ENCODE measurements at places on chromosomes 11 and 22.

GRCh38 chr11:44788536-44789261, 61.9 kb downstream of the TSPAN18 start:
- DNase-seq = no peak

- no peak for DNase-seq
These were observed 21.9 kb upstream of the GRIA4 start for GRCh38 chr11:105588001-105588400.

DNA sequence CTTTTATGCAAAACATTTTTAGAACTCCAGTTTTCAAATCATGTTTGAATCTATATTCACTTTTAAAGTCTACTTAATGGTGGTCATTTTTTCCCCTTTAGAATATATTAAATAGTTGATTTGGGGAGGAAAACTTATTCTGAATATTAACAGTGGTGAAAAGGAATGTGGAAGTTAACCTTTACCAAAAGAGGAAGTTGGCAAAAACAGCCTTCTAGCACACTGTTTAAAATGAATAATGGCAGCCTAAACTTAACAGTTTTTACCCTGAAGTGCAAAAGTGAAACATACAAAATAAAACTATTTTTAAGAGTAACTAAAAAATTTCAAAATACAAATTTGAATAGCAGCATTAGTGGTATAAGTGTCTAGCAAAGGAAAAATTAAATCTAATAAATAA, 86.4 kb downstream of the GRK3 start:
- DNase-seq = no peak

- peak; percentile 45 for DNase-seq
These were observed 53.7 kb upstream of the NECTIN1 start for GRCh38 chr11:119782739-119783072.

GRCh38 chr11:42473106-42473505, 838.7 kb upstream of the API5 start:
- DNase-seq = no peak

DNA sequence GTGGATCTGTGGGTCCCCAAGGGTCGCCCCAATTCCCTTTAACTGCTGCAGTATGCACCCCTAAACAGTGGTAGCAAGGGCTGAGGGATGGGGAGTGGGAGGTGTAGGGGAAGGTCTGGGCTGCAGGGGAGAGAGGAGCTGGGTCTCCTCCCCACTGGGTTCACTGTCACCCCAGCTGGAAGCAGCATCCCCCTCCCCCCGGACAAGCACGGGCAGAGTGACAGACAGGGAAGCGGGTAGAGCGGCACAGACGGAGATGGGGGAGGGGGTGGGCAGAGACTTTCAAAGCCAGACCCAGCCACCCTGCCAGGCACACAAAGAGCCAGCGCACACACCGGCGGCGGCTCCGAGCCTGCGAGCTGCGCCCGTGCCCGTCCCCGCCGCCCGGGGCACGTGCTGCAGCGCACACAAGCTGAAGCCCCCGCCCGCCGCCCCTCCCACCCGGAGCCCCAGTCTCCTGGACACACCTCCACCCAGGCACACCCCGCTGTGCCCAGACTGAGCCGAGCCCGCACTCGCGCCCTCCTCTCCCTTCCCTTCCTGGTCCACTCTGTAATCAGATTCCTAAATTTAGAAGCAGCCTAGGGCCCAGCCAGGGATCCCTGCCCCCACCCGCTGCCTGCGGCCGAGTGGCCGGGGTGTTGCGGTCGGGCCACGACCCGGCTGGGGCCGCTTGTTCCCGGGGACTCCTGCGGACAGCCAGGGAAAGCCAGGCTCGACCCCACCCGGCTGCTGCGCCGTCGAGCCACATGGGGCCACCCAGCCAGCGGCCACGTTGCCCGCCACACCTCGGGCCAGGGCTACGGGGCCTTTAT, 935 bp upstream of the RCOR2 start:
- no peak for DNase-seq

- no peak for DNase-seq
These were observed 1.5 kb downstream of the ZP1 start for GRCh38 chr11:60868682-60869450.
